Gastroesophageal sphincter (tissue), 4 donors: ENCODE measurements at places on chromosomes 16 and 17. TPM values are rescaled to one million over a fixed set of nuclear protein-coding genes. Genes with fewer than 3 reads are reported as not detected.
A peak's percentile ranks its signal among the peaks of the same experiment; 100 is the strongest.

Gene TRPV2
- total RNA-seq, result 6.5 TPM

Gene CD300LB
- not detected for total RNA-seq

Gene CEP295NL
- 1.6 TPM for total RNA-seq

Gene KRT12
- not detected for total RNA-seq

Gene PRAC1
- not detected for total RNA-seq

Gene RND2
- total RNA-seq, result 3.4 TPM

DNA sequence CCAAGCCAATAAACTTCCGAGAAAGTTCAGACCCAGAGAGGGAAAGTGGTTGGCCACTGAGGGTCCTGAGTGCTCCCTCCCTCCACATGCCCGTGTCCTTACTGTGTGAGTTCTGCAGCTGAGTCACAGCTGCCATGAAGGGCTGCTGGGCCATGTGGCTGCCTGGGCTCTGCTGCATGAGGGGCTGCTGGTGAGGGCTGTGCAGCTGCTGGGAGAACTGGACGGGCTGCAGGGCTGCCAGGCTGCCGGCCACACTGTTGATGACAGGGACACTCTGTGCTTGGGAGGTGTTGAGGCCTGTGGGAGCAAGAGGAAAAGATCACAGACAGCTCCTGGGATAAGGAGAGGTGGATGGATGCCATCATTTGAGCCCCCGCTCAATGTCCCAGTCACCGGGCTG is 44.0 kb downstream of the HNF1B start:
- ATAC-seq, result no peak

- peak; percentile 50 for ATAC-seq
Observed at GRCh38 chr17:164303-165235, 16.9 kb downstream of the DOC2B start.

DNA sequence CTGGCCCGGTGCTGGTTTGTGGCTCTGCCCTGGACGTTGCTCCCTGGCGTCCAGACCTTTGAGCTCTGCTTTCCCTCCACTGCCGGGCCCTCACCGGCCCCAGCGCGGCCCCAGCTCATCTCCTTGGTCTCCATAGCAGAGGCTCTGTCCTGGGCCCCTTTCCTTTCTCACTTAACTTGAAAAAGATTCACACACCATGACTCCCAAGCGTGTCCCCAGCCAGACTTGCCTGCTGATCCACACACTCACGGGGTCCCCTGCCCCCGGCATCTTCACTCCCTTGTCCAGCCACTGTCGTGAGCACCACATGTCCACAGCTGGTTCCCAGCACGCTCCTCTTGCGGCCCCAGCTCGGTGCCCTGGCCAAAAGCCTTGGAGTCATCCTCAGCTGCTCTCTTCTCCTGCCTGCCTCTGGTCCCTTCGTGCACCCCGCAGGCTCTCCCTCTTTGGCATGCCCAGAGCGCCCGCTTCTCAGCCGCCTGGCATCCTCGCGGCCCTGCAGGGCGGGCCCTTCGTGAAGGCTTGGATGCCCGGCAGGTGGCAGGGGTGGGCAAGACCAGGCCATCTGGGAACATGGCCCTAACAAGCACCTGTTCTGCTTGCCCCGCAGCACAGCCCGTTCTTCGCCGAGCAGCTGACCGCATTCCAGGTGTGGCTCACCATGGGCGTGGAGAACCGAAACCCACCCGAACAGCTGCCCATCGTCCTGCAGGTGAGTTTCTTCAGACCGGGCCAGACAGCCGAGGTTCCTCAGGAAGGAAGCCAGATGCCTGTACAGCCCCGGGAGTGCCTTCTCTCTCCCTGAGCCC is 145.6 kb upstream of the CHMP6 start:
- no peak for ATAC-seq

GRCh38 chr16:72501739-72502593 is 330.0 kb upstream of the PMFBP1 start:
- ATAC-seq, result no peak

- no peak for ATAC-seq
Observed at GRCh38 chr17:48840441-48840840, 9.6 kb downstream of the CALCOCO2 start.

DNA sequence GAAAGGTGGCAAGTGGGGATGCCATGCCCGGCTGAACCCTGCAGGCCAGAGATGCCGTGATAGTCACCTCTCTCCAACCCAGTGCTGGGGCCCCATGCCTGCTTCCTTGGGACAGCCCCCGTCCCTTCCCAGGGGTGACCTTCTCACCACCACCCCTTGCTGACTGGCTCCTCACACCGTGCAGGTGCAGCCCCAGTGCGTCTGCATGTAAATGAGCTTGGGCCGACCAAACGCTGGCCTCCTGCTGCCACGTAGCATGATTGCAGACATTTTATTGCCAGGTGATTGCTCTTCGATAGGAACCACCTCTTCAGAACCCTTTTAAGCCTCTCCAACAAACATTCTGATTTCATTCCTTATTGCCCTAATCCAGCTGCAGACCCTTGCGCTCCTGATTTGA is 32.5 kb downstream of the ASIC2 start:
- ATAC-seq, result no peak

DNA sequence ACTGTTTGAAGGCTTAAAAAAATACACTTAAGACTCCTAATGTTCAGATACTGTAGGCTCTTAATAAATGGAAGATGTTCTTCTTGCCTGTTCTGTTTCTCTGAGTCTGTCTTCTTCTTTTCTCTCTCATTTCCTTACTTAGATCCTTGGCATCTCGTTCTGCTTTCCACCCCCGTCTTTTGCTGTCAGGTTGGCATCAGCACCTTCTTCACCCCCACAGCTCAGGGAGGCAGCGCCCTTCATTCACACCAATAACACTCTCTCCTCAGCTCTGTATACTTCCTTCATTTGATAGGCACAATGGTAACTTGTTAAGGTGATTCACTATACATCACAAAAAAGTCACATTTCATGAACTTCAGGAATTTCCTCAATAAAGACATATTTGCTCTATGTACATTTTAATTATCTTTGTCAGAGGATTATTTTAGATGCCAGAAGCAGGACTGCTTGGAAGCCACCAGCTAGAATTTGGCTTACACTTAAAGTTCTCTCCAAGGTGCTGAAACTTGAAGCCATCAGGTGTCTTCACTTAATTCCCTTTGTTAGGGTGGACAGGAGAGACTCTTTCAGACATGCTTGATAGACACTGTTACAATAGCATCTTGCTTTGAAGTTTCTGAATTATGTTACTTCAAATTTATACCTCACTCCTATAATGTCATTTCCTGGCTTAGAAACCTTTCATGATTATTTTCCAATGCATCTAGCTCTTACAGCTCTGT is 670.1 kb upstream of the C16orf82 start:
- ATAC-seq, result no peak

DNA sequence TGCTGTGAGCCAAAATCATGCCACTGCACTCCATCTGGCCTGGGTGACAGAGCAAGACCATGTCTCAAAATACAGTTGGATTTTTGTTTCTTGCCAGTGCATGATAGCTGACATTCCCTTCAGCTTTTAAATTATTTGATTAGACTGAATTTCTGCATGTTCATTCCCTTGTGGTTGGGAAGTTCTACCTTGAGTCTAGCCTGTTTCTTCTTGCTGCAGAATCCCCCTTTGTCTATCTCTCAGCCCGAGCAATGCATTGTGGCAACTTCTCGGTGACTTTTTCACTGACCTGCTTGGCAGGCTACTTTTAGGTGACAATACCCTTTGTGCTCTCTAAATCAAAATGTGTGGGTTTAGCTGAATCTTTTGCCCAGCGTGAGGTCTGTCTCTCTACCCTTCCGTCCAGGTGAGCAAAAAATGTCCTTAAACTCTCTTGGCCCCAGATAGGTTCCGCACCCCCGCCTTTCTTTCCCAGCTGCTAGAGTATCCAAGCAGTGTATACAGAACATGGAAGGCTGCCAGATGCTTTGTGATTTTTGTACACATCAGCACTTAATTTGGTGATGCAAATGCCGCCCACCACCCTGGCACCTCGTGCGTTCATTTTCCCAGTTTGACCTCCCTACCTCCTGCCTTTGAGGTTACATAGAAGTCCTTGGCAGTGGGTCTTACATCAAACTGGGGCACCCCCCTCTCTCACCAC is 130.2 kb downstream of the ABCC6 start:
- no peak for ATAC-seq

GRCh38 chr17:82168568-82168967 is 44.1 kb downstream of the CCDC57 start:
- ATAC-seq, result no peak

DNA sequence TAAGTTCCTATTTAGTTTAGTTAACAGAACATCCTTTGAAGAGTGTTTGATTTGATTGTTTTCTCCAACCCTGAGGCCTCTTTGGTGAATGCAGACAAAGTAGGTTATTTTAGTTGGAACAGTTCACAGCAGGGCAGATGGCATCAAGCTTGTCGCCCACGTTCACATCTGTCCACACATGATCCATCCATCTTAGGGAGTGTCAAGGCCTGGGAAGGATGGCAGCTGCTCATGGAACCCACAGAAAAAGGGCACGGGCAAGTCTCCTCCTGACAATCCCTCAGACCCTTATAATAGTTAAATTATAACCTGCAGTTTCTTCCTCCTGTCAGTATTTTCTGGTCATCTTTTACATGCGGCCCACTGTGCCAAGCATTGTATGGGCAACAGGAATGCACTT is 60.2 kb downstream of the KNOP1 start:
- no peak for ATAC-seq

DNA sequence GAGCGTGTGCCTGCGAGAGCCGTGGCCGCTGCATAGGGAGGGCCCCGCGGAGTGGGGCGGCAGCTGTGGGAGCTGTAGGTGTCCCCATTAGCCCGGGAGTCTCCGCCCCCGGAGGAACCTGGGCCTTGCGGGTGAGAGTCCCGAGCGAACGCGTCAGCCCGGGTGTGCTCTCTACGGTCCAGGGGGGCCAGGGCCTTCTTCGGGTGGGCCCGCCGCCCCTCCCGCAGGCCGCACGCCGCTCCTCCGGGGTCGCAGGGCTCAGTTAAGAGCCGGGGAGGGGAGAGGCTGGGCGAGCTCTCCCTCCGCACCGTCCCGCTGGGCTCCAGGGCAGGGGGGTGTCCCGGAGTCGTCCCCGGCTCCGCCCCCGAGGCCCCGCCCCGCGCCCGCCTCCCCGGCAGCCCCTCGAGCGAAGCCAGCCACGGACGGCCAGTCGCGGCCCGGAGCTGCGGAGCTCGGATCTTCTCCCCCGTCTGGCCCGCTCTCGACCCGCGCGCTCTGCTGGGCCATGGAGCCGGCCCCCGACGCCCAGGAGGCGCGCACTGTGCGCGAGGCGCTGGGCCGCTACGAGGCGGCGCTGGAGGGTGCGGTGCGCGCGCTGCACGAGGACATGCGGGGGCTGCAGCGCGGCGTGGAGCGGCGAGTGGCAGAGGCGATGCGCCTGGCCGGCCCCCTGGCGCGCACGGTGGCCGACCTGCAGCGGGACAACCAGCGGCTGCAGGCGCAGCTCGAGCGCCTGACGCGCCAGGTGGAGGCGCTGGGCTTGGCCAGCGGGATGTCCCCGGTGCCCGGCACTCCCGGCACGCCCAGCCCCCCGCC is at the start of gene SMTNL2:
Gene SMTNL2 (plus strand): TSS at position 429 of the 816 bp plus-strand sequence. CDS start 77 bp downstream, at position 506.
- ATAC-seq, result peak; percentile 69

DNA sequence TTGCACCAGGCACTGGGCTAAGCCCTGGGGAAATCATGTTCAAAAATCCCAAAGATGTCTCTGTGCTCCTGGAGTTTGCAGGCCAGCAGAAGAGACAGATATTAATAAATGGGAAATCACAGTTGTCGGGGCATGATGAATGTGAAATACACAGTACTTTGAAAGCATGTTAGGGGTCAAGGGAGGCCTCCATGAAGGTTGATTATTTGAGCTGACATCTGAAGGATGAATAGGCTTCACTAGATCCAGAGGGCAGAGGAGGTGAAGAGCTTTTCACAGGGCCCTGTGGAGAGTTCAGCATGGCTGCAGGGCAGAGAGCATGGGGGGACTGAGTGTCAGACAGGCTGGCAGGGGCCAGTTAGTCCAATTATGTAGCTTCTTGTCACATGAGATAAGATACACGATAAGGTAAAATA is 2.6 kb downstream of the ANKRD40CL start:
- no peak for ATAC-seq
